Stomach (tissue), 19 donors: ENCODE measurements at places on chromosomes 5 and 9.
A peak's percentile ranks its signal among the peaks of the same experiment; 100 is the strongest.

DNA sequence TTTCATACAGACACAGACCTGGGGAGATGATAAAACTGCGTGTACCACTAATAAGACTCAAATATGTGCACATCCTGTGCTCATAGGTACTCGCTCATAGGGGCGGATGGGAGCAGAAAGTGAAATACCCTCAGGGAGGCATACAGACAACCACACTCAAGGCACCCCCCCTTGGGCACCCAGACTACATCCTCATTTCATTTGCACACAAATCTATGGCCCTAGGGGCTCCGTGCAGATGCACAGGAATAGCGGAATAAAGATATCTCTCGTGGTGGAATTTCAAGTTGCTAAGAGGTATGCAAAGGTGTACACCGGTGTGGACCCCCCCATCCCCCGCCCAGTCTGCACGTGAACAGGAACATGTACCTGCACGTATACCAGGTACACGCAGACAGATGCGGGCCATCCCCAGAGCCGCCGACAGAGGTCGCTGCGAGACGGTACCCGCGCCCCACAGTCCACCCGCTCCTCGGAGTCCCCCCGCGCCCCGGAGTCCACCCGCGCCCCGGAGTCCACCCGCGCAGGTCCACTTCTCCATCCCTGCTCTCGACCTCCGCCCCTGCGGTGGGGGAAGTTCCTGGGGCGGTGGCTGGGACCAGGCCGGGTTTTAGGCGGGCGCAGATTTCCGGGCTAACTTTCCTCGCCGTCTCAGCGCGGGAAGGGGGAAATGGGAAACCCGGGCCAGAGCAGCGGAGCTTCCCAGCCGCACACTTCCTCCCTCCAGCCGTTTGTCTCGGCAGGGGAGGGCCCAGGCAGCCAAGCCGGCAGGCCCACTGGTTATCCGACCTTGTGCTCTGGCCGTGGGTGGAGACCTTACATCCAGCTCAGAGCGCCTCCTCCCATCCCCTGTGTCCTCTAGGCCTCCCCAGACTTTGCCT is 1.0 kb upstream of the IL12B start:
- peak overlapping the region; percentile 3 for H3K27ac ChIP-seq
- H3K27me3 ChIP-seq = no peaks in the 10 kb centered on the region
- peaks cover 4% of the 10 kb centered on the region for H3K4me1 ChIP-seq
- H3K36me3 ChIP-seq = no peaks in the 10 kb centered on the region
- peak overlapping the region; percentile 54 for H3K4me3 ChIP-seq

GRCh38 chr9:129436751-129437625 is 183.9 kb downstream of the C9orf50 start:
- H3K4me3 ChIP-seq = peak overlapping the region; percentile 46
- DNase-seq = peak; percentile 94
- H3K36me3 ChIP-seq = no peaks in the 10 kb centered on the region
- H3K27ac ChIP-seq = peak overlapping the region; percentile 89
- no peaks in the 10 kb centered on the region for H3K27me3 ChIP-seq
- peaks cover 42% of the 10 kb centered on the region for H3K4me1 ChIP-seq

DNA sequence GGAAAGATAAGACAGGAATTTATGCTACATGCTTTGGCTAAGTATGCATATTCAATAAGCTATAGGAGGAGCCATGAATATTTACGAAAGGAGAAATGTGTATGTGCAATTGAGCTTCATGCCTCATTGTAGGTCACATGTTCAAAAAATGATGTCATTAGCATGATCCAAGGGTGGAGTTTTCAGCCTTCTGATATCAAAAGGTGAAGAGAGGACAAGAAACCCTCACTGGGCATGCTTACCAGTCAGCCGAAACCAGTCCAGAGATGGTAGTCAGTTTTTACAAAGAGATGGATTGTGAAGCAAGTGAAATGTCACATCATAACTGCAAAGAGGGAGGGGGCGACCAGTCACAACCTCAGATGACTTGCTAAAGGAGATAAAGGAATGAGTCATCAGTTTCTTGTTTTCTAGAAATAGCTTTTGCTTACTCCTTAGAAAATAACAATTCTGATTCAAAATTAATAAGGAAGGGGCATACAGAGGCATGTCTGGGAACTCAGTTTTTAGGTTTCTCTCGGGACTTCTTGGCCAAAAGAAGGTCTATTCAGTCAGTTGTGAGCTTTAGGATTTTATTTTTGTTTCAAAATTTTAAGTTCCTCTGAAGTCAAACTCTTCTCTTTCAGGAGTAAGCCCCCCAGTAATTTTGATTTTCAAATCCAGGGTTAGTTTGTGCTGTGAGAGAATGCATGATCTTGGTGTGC is 1067.8 kb upstream of the EDIL3 start:
- H3K4me3 ChIP-seq = no peak overlapping the region
- DNase-seq = no peak
- H3K36me3 ChIP-seq = no peaks in the 10 kb centered on the region
- no peak overlapping the region for H3K27ac ChIP-seq
- H3K27me3 ChIP-seq = no peaks in the 10 kb centered on the region
- H3K4me1 ChIP-seq = no peaks in the 10 kb centered on the region

- no peaks in the 10 kb centered on the region for H3K4me1 ChIP-seq
- no peak for DNase-seq
- no peak overlapping the region for H3K4me3 ChIP-seq
- H3K27me3 ChIP-seq = no peaks in the 10 kb centered on the region
- H3K36me3 ChIP-seq = no peaks in the 10 kb centered on the region
Observed at GRCh38 chr5:15002791-15003190, 131.2 kb upstream of the ANKH start.

DNA sequence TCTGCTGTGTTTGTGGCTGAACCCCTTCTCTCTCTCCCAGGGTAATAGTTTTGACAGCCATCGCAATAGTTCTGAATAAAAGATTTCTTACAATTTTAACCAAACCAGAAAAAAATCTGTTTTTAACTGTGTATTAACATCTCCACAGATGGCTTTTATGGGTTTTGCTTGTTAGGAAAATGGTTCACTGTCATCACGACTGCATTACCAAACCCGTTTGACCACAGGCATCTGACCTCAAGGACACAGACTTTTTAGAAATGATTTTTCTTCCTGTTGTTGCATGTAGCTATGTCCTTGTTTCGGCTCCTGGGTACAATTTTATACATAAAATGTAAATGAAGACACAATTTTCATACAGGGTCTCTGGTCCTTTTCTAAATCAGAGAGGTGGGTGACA is 316.1 kb downstream of the IRX1 start:
- no peaks in the 10 kb centered on the region for H3K36me3 ChIP-seq
- H3K27ac ChIP-seq = no peak overlapping the region
- no peak overlapping the region for H3K4me3 ChIP-seq
- no peaks in the 10 kb centered on the region for H3K4me1 ChIP-seq
